Neural progenitor cell (in vitro differentiated cells): ENCODE measurements at places on chromosomes 7 and 10.

GRCh38 chr10:89706011-89706410, 4.6 kb downstream of the KIF20B start:
- peaks cover 19% of the 10 kb centered on the region for H3K4me1 ChIP-seq
- DNase-seq: no peak
- no peak overlapping the region for H3K27ac ChIP-seq
- peaks cover 11% of the 10 kb centered on the region for H3K36me3 ChIP-seq
- H3K4me3 ChIP-seq: no peak overlapping the region

- no peak overlapping the region for H3K4me3 ChIP-seq
- no peaks in the 10 kb centered on the region for H3K4me1 ChIP-seq
- H3K27me3 ChIP-seq: no peaks in the 10 kb centered on the region
- no peak for DNase-seq
- no peaks in the 10 kb centered on the region for H3K36me3 ChIP-seq
Measured at GRCh38 chr7:55309040-55309991, 55.8 kb upstream of the LANCL2 start.

DNA sequence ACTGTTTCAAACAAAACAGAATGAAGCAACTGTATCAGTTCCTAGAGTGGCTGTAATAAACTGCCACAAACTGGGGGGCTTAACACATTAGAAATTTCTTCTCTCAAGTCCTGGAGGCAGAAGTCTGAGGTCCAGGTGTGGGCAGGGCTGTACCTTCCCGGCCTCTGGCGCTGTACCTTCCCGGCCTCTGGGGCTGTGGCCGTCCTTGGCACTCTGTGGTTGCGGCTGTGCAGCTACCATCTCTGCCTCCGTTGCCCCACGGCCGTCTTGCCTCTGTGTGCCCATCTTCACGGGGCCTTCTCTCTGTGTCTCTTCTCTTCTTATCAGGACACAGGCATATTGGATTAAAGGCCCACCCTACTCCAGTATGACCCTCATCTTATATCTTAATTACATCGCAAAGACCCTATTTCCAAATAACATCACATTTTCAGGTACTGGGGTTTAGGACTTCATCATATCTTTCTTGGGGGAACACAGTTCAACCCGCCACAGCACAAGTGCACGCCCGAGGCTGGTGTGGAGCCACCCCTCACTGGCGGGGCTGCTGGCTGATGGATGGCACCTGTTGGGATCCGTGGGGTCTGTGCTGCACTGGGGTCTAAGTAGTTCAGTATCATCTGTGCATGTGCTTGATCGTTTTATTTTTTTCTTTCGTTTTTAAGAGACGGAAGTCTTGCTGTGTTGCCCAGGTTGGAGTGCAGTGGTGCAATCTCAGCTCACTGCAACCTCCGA, 123.2 kb downstream of the ACTR3B start:
- no peaks in the 10 kb centered on the region for H3K27me3 ChIP-seq
- no peak overlapping the region for H3K4me3 ChIP-seq
- no peaks in the 10 kb centered on the region for H3K36me3 ChIP-seq
- DNase-seq: no peak
- no peak overlapping the region for H3K27ac ChIP-seq

GRCh38 chr7:41319581-41319980, 383.3 kb downstream of the INHBA start:
- no peak for DNase-seq
- no peaks in the 10 kb centered on the region for H3K27me3 ChIP-seq
- H3K36me3 ChIP-seq: no peaks in the 10 kb centered on the region
- H3K4me1 ChIP-seq: peaks cover 12% of the 10 kb centered on the region
- H3K27ac ChIP-seq: no peak overlapping the region
- H3K4me3 ChIP-seq: no peak overlapping the region

GRCh38 chr7:71636329-71636728, 504.4 kb downstream of the GALNT17 start:
- no peak for DNase-seq
- H3K4me3 ChIP-seq: no peak overlapping the region
- no peaks in the 10 kb centered on the region for H3K36me3 ChIP-seq
- H3K27me3 ChIP-seq: no peaks in the 10 kb centered on the region
- H3K4me1 ChIP-seq: peaks cover 9% of the 10 kb centered on the region
- no peak overlapping the region for H3K27ac ChIP-seq

DNA sequence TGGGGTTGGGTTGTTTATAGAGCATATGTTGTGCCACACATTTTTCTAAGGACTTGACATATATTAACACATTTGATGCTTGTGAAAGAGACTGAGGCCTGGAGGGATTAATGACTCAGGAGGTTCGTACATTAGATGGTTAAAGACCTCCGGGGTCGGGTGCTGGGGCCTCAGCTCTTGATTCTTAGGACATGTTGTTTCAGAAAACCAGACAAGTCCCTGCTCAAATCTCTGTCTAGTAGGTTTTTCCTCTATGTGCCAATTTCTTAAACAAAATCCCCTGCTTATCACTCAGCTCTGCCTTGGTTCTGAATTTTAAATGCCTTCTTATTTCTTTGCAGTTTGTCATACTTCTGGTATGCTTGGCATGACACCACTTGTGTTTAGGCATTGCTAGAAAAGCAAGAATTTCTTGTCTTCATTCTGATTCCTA, 5.8 kb downstream of the UPP1 start:
- peaks cover 2% of the 10 kb centered on the region for H3K27me3 ChIP-seq
- no peaks in the 10 kb centered on the region for H3K36me3 ChIP-seq
- H3K4me1 ChIP-seq: peaks cover 15% of the 10 kb centered on the region

GRCh38 chr10:116470768-116471415, 43.2 kb downstream of the PNLIPRP3 start:
- DNase-seq: peak; percentile 43
- no peaks in the 10 kb centered on the region for H3K36me3 ChIP-seq
- H3K4me3 ChIP-seq: no peak overlapping the region
- H3K27me3 ChIP-seq: no peaks in the 10 kb centered on the region

DNA sequence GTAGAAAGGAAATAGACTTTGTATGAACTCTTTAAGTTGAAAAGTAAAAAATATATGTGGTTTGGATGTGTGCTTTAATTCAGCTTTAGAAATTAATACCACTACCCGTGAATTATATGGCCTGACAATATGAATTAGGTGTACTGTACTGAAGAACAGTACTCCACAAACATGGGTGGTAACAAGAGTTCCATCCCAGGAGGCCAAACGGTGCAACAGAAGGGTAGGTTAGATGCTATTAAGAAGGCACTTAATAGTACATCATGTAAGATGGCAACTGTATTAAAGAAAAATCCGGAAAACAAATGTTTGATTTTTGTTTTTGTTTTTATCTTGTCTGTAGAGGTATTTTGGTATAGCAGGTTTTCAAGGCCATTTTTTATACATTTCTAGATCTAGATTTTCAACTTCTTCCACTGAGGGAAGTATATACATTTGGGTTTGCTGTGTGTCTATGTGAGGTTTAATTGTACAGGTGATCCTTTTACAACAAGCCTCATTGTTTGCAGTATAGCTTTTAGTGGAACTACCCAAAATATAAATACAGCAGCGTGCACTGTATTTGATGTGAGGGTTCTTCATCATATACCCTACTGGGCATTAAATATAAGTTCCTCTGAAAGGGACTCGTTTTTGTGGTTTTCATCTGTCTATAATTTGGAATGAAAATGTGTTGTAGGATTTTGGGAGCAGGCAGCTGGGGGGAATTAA, 115.7 kb downstream of the SVOPL start:
- peak overlapping the region; percentile 64 for H3K27ac ChIP-seq
- DNase-seq: no peak
- H3K36me3 ChIP-seq: peaks cover 41% of the 10 kb centered on the region
- H3K27me3 ChIP-seq: no peaks in the 10 kb centered on the region
- no peak overlapping the region for H3K4me3 ChIP-seq

GRCh38 chr7:74412056-74412455, 41.6 kb upstream of the GTF2IRD1 start:
- no peak overlapping the region for H3K27ac ChIP-seq
- no peak overlapping the region for H3K4me3 ChIP-seq
- H3K4me1 ChIP-seq: no peaks in the 10 kb centered on the region
- DNase-seq: no peak
- no peaks in the 10 kb centered on the region for H3K27me3 ChIP-seq

- H3K27me3 ChIP-seq: no peaks in the 10 kb centered on the region
- H3K4me3 ChIP-seq: no peak overlapping the region
- no peak overlapping the region for H3K27ac ChIP-seq
- no peaks in the 10 kb centered on the region for H3K4me1 ChIP-seq
Measured at GRCh38 chr10:98589007-98589406, 142.3 kb upstream of the HPS1 start.

DNA sequence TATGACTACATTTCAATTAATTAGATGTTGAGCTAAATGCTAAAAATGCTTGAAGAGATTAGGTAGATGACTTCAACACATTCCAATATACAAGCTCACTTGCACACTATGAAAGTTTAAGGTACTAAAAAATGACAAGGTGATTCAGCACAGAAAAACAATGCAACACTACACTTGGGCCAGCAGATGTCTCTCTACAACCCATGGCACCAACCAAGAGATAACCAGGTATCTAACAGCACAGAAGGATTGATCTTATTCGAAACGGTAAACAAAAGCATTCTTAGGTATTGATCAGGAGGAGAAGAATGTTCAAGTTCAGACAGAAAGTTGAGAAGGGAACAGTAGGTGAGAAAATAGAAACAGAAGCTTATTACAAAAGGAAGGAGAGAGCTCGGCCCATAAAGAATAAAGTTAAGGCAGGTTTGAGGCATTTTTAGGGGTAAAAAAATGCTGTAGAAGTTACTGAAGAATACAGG, 248.2 kb upstream of the KLF14 start:
- H3K36me3 ChIP-seq: no peaks in the 10 kb centered on the region
- no peak overlapping the region for H3K4me3 ChIP-seq
- H3K27me3 ChIP-seq: no peaks in the 10 kb centered on the region
- DNase-seq: peak; percentile 53

DNA sequence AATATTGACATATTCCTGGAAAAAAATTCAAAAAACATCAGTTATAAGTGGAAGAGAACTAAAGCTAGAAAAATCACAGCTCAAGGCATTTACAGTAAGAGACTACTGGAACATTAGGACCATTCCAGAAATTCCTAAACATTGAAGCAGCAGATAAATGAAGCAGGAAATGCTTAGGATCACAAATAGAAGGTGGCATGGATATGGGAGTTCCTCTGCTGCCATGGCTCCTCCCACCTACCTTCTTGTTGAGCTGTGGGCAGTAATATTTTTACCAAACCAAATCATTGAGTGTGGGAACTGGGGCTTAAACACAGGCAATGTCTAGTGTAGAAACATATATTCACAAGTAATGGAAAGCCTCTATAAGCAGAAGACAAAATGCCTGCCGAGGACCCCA, 292.8 kb downstream of the ANKRD7 start:
- H3K4me1 ChIP-seq: no peaks in the 10 kb centered on the region
- H3K4me3 ChIP-seq: no peak overlapping the region

GRCh38 chr10:49332333-49332732, 33.4 kb downstream of the C10orf71 start:
- no peaks in the 10 kb centered on the region for H3K4me1 ChIP-seq
- no peak overlapping the region for H3K4me3 ChIP-seq
- H3K27ac ChIP-seq: no peak overlapping the region
- H3K36me3 ChIP-seq: no peaks in the 10 kb centered on the region
- DNase-seq: no peak
- H3K27me3 ChIP-seq: no peaks in the 10 kb centered on the region

DNA sequence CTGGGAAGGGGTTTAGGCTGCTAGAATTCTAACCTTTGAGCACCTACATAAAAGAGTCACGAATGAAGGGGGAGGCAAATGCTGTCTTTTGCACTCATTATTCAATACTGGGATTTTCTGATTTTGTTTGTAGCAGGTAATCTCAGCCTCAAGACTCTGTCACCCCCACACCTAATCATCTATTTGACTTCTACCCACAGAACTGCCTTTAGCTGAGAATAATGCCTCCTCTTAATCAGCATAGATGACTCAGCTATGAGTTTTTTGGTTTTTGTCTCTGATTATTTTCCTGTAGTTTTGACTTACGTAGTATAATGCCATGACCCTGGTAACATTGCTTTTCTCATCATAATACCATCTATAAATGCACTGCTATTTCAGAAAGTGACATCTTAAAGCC, 42.7 kb upstream of the CACNB2 start:
- DNase-seq: no peak
- no peaks in the 10 kb centered on the region for H3K36me3 ChIP-seq
- H3K4me1 ChIP-seq: peaks cover 17% of the 10 kb centered on the region
- no peak overlapping the region for H3K27ac ChIP-seq

DNA sequence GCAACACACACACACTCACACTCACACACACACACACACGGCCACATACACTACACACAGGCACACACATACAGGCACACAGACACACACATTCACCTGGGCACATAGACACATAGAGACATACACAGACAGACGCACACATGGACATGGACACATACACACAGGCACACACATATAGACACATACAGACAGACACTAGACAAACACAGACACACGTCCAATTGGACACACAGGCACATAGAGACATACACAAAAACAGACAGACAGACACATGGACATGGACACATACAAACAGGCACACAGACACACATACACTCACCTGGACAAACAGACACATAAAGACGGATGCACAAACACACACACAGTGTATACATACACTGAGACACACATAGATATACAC, 21.7 kb upstream of the ACTR3B start:
- H3K4me3 ChIP-seq: no peak overlapping the region
- no peak for DNase-seq
- peaks cover 15% of the 10 kb centered on the region for H3K4me1 ChIP-seq
- no peak overlapping the region for H3K27ac ChIP-seq
- no peaks in the 10 kb centered on the region for H3K27me3 ChIP-seq

- peak overlapping the region; percentile 99 for H3K4me3 ChIP-seq
- H3K4me1 ChIP-seq: peaks cover 15% of the 10 kb centered on the region
- DNase-seq: peak; percentile 78
- H3K36me3 ChIP-seq: peaks cover 20% of the 10 kb centered on the region
- H3K27ac ChIP-seq: no peak overlapping the region
Measured at GRCh38 chr10:87505366-87506111, 846 bp downstream of the MINPP1 start.

DNA sequence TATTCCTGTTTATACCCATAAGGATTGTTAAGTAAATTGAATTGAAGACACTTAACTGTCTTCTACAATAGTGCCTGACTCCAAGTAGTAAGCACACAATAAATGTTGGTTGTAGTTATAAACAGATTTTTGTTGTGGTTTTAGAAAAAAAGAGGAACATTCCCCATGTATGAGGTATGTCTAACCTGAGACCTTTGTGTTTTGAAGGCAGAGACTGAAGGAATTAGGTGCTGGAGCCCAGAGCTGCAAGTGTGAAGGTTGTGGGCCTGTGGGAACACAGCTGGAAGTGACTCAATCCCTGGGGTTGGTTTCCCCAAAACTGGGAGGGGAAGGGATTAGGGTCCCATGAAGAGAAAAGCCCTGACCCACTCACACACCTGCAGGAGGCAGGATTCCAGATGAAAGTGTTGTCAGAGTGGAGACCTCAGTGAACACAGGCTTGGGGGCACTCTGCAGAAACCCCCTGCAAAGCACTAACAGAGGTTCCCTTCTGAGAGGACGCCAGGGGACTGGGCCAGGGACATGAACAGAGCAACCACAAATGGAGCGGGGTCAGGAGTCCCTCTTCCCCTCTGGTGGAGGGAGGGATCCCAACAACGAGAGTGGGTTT, 265.1 kb upstream of the KLF14 start:
- H3K27ac ChIP-seq: no peak overlapping the region
- H3K4me1 ChIP-seq: peaks cover 3% of the 10 kb centered on the region
- no peak for DNase-seq
- H3K4me3 ChIP-seq: no peak overlapping the region
- no peaks in the 10 kb centered on the region for H3K27me3 ChIP-seq
